ENCODE measurements at places on chromosomes 7 and 10.

DNA sequence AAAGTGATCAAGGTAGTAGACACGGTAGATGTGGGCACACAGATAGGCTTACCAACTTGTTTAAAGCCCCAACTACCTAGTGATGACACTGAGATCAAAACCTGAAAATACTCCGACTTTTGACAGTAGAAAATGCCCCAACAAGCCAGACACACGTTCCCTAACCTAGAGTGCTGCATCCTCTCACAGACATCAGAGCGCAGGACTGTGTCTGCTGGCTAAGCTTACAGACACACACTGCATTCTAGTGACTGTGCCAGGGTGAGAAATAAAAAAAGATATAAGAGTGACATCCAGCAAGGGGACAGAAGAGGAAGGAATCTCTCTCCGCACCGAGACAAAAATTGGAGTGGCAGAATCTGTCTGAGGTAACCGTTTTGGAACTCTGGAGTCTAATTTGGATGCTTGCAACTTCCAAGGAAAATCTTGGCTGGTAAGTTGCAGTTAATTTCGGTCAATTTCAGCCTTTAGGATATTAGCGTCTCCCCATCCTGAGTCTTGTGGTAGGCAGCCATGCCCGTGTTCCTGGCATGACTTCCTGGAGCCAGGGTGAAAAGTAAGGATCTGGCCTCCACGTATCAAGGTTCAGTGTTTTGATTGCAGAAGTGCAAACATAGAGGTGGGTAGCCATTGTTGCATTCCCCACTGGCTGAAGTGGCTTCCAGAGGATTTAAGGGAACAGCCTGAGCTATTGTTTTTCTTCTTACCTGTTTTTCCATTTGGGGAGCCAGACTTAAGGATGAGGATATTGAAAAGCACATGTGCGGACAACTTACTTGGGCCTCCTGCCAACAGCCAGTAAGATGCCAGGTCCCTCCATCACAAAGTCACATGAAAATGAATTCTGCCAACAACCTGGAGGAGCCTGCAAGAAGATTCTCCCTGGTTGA, 124.1 kb downstream of the SMURF1 start:
- DNase-seq, result no peak

DNA sequence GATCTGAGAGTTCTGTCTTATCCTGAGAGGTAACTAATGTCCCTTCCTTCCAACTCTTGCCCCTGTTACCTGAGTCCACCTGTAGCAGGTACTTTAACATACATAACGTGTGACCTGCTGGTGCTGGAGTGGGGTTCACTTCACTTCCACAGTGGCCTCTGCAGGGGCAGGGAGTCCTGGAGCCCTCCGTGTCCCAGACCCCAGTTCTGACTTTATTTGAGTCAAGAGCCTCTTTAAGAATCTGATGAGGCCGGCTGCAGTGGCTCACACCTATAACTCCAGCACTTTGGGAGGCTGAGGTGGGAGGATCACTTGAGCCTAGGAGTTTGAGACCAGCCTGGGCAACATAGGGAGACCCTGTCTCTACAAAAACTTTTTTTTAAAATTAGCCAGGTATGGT, 117.0 kb upstream of the RET start:
- DNase-seq, result no peak

- peak; percentile 94 for DNase-seq
Observed at GRCh38 chr10:27192284-27192683, 37.1 kb downstream of the MASTL start.

DNA sequence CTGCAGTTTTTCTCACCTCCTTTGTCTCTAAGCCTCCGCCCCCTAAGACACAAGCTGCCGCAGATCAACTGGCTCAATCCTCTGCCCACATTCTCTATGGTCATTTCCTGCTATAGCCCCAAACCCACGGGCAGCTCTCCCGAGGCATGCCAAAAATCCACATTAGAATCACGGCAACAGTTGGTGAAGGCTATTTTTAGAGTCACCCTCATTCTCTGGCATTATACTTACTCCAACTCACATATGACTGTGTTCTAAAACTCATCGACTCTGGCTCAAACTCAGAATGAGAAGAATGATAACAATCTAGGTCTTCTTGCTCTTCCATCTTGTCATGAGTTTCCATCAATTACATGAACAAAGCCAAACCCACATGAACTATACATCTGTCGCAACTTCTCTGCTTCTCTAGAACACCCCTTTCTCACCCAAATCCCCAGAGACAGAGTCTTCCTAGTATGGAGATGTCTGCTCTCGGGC, 10.9 kb upstream of the KIAA1549 start:
- no peak for DNase-seq

- no peak for DNase-seq
Observed at GRCh38 chr7:28280516-28280915, 99.9 kb upstream of the JAZF1 start.

All from Caki2 (cell line).